ENCODE measurements at places on chromosomes 5 and 9.

DNA sequence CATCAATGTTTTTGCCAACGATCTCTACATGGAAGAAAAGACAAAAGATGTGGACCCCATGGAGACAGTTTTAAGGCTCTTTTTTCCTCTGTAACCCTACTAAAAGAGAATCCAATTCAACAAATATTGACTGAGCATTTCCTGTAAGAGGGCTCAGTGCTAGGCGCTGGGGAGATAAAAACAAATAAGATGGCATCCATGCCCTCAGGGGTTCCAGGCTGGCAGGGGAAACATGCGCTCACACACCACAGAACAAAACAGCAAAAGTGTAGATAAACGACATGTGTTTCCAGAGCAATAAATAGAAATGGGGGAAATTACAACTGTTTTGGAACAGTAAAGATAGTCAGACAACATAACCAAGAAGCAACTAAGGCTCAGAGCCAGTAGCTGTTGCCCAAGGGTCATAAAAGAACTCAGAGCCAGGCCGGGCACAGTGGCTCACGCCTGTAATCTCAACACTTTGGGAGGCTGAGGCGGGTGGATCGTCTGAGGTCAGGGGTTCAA is 25.2 kb downstream of the ZNF608 start:
- no peak for DNase-seq

GRCh38 chr5:42301349-42301748 is 121.9 kb upstream of the GHR start:
- DNase-seq, result no peak

GRCh38 chr9:108645520-108645919 is 210.3 kb downstream of the ACTL7B start:
- no peak for DNase-seq

- no peak for DNase-seq
Measured at GRCh38 chr9:88733651-88734421, 198.9 kb downstream of the NXNL2 start.

GRCh38 chr9:20197976-20198685 is 409.3 kb upstream of the SLC24A2 start:
- DNase-seq, result no peak

- no peak for DNase-seq
Measured at GRCh38 chr5:19258686-19259085, 729.3 kb downstream of the CDH18 start.

- no peak for DNase-seq
Measured at GRCh38 chr9:131628459-131629225, 83.3 kb downstream of the PRRT1B start.
